ENCODE measurements at places on chromosomes 2 and 18.
A peak's percentile ranks its signal among the peaks of the same experiment; 100 is the strongest.

GRCh38 chr2:127084611-127085316 is 22.2 kb downstream of the BIN1 start:
- DNase-seq, result no peak

GRCh38 chr2:51247252-51247805 is 215.4 kb upstream of the NRXN1 start:
- no peak for DNase-seq

DNA sequence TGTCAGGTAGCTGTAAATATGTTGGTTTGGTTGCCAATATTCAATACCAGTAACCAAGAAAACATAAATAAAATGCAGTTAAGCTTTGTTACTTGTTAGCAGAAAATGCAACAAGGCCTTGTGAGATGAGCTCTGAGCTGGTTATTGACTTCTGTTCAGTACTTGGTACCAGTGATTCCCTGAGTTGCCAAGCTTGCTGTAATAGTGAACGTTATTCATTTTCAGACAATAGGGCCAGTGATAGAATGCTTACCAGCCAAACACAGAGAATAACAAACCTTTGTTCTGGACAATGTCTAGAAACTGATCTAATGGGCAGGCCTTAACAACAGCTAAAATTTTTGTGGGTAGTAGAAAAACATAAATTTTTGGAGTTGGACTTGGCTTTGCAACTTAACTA is 29.5 kb downstream of the RASGRP3 start:
- DNase-seq, result no peak

GRCh38 chr2:18912225-18912888 is 323.0 kb upstream of the NT5C1B start:
- DNase-seq, result no peak

GRCh38 chr2:187875261-187876141 is 321.3 kb upstream of the TFPI start:
- no peak for DNase-seq

DNA sequence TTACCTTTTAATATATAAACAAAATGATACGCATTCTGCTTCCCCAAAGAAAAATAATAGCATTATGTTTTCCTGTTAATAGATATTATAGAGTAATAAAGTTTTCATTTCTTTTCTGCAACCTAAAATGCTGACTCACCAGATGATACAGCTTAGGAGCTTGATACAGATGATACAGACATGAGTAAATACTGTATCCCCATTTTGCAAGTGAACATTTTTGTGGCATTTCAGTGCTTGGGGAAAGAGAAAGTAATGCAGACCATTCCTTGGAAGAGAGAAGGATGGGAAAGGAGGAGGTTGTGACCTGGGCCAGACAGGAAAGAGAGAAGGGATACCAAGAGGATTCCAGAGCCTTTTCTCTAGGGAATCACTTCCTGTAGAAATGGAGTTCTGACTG is 97.5 kb upstream of the FSHR start:
- DNase-seq, result no peak

DNA sequence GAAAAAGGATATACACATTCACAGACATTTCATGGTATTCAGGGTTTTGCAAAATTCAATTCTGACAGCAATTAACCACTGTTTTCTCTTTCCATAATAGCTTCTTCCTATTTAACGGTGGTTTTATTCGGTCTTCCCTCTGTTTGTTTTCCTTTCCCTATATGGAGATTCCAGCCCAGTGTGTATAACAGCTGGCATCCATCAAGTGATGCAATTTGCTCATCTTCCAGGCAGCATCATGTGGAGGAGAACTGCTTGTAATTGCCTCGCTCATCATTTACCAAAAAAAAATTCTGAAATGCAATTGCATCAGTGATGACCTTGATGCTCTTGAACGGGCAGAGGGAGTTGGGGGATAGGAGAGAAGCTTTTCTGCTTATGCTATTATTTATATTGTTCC is 165.9 kb upstream of the PGAP1 start:
- DNase-seq, result peak; percentile 41

DNA sequence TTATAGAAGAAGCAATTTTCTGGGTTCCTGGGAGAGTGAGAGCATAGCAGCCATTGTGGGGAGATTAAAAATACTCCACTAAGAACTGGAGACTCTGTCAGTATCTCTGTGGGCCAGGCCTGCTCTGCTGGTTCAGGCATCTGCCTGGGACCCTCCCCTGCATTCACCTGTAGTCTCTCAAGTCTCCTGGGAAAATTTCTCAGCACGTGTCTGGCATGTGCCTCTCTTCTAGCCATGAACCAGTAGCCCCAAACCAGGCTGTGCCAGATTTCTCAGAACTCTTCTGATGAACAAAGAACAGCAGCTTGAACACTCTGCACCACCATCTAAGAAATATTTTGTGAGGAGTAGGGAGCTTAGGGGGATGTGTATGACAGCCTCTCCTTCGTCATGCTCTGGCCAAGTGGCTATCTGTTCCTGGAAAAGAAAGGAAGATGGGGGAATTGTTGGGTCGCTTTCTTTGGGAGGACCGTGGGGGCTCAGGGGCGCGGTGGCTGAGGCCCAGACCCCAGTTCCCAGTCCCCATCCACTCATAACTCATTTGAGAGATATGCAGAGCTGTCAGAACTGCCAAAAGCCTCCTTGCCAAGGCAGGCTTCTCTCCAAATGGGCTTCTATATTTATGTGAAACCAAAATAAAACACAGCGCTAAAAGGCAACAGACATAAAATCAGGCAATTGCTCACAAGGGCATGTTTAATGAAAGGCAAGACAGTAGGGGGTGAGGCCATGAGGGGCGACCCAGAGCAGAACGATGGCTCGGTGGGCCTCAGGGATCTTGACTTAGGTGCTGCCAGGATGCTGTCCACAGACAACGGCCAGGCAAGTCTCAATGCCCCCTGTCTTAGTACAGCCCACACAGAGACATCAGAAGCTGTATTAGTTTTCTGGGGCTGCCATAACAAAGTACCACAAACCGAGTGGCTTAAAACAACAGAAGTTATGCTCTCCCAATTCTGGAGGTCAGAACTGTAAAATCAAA is 114.7 kb upstream of the TNP1 start:
- no peak for DNase-seq

DNA sequence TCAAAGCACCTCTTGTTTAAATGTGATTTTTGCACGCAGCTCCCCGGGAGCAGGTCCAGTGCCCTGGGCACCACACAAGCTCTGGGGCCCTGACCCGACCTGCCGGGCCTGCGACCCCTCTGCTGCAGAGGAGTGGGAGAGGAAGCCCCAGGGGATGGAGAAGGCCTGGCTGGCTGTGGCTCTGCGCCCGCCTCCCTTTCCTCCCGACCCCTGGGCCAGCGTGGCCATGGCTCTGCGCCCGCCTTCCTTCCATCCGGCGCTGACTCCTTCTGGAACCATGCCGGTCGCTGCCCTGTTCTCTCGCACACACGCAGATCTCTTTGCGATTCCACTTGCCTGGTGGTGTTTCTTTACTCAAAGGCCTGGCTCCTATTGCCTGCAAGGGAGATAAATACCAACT is 166.5 kb upstream of the SALL3 start:
- DNase-seq, result no peak

GRCh38 chr2:188788621-188789020 is 185.6 kb upstream of the COL3A1 start:
- DNase-seq, result no peak

DNA sequence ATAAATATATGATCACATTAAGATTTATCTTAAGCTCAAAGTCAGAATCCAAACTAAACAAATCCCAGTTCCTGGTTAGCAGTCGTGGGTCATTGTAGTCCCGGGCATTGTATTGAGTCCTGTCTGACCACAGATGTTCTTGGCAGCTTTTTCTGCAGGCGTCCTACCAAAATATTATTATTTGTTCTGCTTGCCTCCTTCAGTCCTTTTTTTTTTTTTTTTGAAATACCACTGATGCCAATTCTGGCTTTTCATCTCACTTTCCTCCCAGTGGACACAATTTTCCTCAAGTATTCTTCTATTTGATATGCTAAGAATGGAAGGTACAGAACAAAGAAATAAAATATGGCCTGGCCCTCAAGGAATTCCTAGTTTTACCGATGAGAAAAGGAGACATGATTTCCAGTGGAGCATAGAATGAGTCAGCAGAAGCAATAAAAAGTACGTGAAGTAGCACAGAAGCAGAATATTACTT is 151.6 kb downstream of the CSRNP3 start:
- DNase-seq, result no peak

GRCh38 chr2:213234641-213235040 is 49.6 kb upstream of the SPAG16 start:
- DNase-seq, result no peak

- DNase-seq, result no peak
These were observed 62.2 kb downstream of the PAPOLG start for GRCh38 chr2:60818272-60818671.

- DNase-seq, result no peak
These were observed 54.1 kb downstream of the LPIN2 start for GRCh38 chr18:2958819-2959298.

DNA sequence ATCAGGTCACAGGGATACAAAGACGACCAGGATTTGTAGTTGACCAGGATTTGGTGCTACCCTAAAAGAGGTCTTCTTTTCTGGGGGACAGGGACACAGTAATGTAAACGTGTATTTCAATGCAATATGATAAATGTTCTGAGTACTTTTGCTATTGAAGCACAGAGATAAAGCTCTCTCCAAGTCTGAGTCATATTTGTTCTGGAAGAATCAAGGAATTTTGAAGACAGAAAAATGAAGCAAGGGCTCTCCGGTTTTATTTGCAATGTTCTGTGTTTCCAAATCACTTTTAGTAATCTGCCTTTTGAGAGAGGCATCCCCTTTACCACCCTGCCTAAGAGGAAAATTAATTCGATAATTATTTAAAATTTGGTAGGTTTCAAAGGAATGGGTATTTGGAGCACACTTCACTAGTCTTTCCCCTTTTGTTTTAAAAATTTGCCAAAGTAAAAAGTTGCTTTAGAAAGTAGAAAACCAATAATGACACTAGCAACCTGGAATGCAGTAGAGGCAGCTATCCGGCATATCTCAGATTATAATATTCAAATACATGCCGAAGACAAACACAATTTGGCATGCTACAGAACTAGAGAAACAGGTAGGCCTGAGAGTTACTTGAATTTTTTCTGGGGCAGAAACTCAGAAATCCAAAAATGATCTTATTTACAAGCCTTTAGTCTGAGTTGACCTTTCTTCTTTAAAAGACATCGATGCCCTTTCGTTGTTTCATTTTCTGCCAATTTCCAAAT is 82.7 kb downstream of the MREG start:
- no peak for DNase-seq

DNA sequence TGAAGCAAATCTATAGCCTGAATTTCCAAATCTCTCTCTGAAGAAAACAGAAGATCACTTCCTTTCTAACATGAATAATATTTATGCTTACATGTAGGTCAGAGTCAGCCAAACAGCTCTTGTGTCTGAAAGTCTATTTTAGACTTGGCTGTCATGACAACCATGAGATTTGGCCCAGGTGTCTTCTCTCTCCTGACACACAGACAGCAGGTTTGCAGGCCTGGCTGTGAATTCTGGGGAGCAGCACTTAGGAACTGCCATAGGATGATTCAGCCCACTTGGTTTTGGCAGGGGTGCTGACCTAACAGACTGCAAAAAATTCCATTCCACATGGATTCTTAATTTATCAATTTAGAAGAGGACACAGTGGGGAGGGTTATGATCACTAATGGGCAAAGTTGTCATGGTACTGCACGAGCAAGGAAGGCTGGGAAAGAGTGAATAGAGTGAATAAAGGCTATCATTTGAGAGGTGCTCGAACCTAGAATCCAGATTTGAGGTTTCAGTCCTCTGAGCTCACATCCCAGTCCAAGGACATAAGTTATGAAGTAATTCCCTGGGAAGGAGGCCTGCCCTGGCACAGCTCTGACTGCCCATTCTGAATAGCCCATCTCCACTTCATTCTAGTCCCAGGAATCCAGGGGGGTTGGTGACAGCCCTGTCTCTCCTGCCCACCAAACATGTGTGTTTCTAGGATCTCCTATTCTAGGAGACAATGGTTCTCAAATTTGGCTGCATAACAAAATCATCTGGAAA is 453.9 kb upstream of the TRIB2 start:
- DNase-seq, result peak; percentile 25
